Pancreas (tissue), 10 donors: ENCODE measurements at places on chromosomes 1 and 21.

GRCh38 chr1:116854716-116855115 lies 55.0 kb upstream of the PTGFRN start:
- no peaks in the 10 kb centered on the region for H3K36me3 ChIP-seq
- DNase-seq: no peak
- peak overlapping the region; percentile 27 for H3K27ac ChIP-seq
- H3K4me3 ChIP-seq: no peak overlapping the region
- peaks cover 34% of the 10 kb centered on the region for H3K4me1 ChIP-seq

GRCh38 chr1:97505289-97505688 lies 415.5 kb downstream of the DPYD start:
- no peaks in the 10 kb centered on the region for H3K27me3 ChIP-seq
- H3K4me3 ChIP-seq: no peak overlapping the region
- no peaks in the 10 kb centered on the region for H3K36me3 ChIP-seq
- H3K4me1 ChIP-seq: peaks cover 9% of the 10 kb centered on the region
- no peak overlapping the region for H3K27ac ChIP-seq
- no peak for DNase-seq

GRCh38 chr1:34370748-34371147 lies 194.0 kb downstream of the C1orf94 start:
- H3K36me3 ChIP-seq: no peaks in the 10 kb centered on the region
- H3K4me1 ChIP-seq: no peaks in the 10 kb centered on the region
- H3K27ac ChIP-seq: no peak overlapping the region
- DNase-seq: no peak
- H3K27me3 ChIP-seq: no peaks in the 10 kb centered on the region

GRCh38 chr21:41602531-41602930 lies 94.6 kb upstream of the TMPRSS2 start:
- DNase-seq: no peak
- H3K27me3 ChIP-seq: no peaks in the 10 kb centered on the region
- no peak overlapping the region for H3K27ac ChIP-seq
- peaks cover 11% of the 10 kb centered on the region for H3K4me1 ChIP-seq
- no peak overlapping the region for H3K4me3 ChIP-seq

DNA sequence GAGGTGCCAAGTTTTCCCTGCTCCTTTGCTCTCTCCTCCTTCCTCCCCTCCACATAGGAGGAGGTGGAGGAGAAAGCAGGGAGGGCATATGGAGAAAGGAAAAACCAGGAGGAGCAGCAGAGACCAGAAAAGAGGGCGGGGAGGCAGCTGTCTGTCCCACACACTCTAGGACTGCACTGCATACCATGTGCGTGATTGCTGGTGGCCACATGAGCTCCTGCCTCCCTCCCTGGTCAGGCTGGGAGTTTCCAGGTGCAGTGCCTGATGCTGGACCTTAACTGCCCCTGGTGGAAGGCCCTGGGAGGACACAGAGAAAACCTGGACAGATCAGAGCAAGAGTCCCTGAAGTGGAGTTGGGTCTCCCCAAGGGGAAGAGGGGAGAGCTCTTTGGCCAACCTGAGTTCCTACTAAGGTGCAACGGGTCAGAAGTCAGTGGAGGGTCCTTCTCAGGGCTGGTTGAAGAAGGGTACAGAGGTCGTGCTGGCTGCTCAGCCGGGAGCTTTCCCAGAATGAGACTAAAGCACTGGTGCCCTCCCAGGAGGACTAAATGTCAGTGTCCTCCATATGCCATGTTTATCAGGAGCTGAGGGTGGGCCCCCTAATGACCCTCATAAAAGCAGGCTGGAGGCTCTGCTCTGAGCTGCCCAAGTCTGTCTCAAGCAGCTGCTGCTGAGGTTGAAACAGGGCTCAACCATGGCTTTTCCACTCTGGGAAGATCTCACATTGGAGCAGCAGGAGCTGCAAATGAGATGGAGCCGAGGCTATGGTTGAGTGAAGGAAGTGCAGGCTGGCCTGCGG lies 3.5 kb upstream of the LGR6 start:
- H3K36me3 ChIP-seq: no peaks in the 10 kb centered on the region
- peak; percentile 35 for DNase-seq
- H3K4me3 ChIP-seq: no peak overlapping the region
- no peaks in the 10 kb centered on the region for H3K27me3 ChIP-seq

- H3K27me3 ChIP-seq: no peaks in the 10 kb centered on the region
- DNase-seq: no peak
- no peaks in the 10 kb centered on the region for H3K4me1 ChIP-seq
- H3K4me3 ChIP-seq: no peak overlapping the region
These were observed 15.7 kb upstream of the DMRTA2 start for GRCh38 chr1:50438945-50439344.

DNA sequence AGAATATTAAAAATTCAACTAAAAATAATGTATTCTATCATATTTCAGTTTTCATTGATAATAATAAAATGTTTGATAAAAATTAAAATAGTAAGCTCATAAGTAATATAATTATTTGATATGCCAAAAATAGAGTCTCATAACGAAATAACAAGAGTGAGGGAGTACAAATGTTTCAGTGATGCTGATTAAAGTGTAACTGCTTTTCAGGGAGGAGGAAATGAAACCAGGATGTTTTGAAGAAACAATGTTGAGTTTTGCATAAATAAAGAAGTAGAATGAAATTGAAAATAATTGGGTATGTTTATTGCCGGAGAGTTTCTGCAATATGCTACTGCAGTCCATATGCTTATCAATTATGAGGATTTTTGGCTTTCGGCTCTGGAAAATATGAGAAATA lies 1159.8 kb upstream of the ADGRL2 start:
- no peak overlapping the region for H3K4me3 ChIP-seq
- DNase-seq: no peak
- no peaks in the 10 kb centered on the region for H3K27me3 ChIP-seq
- no peak overlapping the region for H3K27ac ChIP-seq

- no peak overlapping the region for H3K4me3 ChIP-seq
- no peak overlapping the region for H3K27ac ChIP-seq
- no peak for DNase-seq
- no peaks in the 10 kb centered on the region for H3K27me3 ChIP-seq
These were observed 218.6 kb downstream of the URB2 start for GRCh38 chr1:229844675-229845074.

- no peaks in the 10 kb centered on the region for H3K4me1 ChIP-seq
- H3K27me3 ChIP-seq: no peaks in the 10 kb centered on the region
- no peaks in the 10 kb centered on the region for H3K36me3 ChIP-seq
These were observed 840.7 kb upstream of the ADAMTS5 start for GRCh38 chr21:27807596-27807995.

DNA sequence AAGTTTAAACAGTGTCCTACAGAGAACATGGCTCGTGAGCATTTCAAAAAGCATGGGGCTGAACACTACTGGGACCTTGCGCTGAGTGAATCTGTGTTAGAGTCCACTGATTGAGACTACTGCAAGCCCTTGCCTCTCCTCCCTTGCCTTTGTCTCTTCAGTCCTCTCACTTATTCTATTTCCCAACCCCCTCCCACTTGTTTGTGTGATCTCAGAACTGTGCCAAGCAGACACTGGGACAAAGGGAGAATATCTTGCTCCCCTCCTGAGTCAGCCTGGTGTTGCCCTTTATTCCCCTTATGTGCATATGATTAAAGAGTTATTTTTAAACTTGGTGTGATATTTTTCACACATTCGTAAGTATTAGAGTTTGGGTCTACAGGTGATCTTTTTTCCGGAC lies 11.1 kb upstream of the RPRD2 start:
- H3K27ac ChIP-seq: no peak overlapping the region
- no peak for DNase-seq
- H3K4me3 ChIP-seq: no peak overlapping the region
- no peaks in the 10 kb centered on the region for H3K27me3 ChIP-seq
- no peaks in the 10 kb centered on the region for H3K4me1 ChIP-seq
- peaks cover 46% of the 10 kb centered on the region for H3K36me3 ChIP-seq
